Stimulated activated CD4-positive, alpha-beta T cell treated with anti-CD3 and anti-CD28 coated beads, Interleukin-4, amount 100 ng/mL, for 48 hours (primary cell): ENCODE measurements at places on chromosomes 1 and 21.

- no peak for DNase-seq
Measured at GRCh38 chr1:231736464-231736863, 109.9 kb downstream of the DISC1 start.

GRCh38 chr1:84271441-84272151 is 29.9 kb upstream of the SAMD13 start:
- no peak for DNase-seq

- DNase-seq: no peak
Measured at GRCh38 chr1:198978523-198978922, 339.7 kb downstream of the PTPRC start.

DNA sequence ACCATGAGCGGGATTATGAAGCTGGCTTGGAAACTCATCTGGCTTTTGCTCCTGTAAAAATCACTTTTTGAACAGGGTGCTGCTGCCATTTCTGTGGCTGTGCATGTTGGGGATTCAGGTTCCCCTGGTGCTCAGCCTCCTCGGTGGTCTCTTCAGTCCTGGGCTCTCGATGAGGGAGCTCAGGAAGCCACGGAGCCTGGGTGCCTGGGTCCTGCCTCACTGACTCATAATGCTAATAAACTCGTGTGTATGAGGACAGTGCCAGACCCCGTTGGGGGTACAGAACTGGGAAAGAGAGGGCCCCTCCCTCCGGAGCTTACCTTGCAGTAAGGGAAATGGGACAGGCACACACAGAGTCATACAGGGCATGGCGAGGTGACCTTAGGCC is 5.8 kb downstream of the COQ8A start:
- no peak for DNase-seq

- no peak for DNase-seq
Measured at GRCh38 chr1:157040802-157041201, 4.7 kb downstream of the ARHGEF11 start.

GRCh38 chr21:27694667-27695066 is 727.8 kb upstream of the ADAMTS5 start:
- no peak for DNase-seq

DNA sequence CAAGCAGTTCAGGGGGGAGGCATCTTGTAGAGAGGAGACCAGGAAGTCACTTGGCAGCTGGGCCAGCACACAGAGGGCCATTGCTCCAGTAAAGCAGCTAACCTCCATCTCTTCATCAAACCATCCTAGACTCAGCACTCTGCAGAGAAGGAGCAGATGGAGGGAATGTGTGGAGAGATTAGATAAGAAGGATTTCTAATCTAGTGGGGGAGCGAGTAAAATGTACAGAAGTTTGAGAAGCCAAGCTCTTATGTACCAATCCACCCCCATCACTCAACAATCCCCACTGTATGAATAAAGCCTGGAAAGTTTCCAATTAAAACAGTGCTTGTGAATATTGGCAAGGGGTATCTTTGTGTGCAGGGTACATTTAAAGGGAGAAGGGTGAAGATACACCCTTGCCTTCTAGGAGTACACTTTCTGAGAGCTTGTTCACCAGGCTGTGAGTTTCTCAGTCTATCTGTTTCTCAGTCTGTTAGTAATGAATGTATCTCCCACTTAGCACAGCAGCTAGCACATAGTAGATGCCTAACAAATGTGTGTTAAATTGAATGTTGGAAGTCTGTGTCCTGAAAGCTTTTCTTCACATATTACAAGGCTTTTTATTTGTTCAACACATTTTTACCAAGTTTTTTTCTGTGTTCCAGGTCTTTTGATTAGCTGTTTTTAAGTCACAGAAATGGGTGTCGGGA is 142.7 kb upstream of the UBE2U start:
- DNase-seq: no peak

GRCh38 chr1:202165942-202166843 is 5.8 kb upstream of the PTPN7 start:
- DNase-seq: no peak

GRCh38 chr1:166174108-166174507 is 7.3 kb upstream of the FAM78B start:
- DNase-seq: no peak

- DNase-seq: no peak
Measured at GRCh38 chr21:20031807-20032206, 966.4 kb upstream of the NCAM2 start.
